Subcutaneous preadipocyte (primary cell): ENCODE measurements at places on chromosomes 4 and X. TPM values are rescaled to one million over a fixed set of nuclear protein-coding genes. Genes with fewer than 3 reads are reported as not detected.

MAGIX gene
- 0.73 and 0.98 TPM in 2 replicates for total RNA-seq

ATP8A1 gene
- total RNA-seq = 1.8 and 2.2 TPM in 2 replicates

KIF4A gene
- total RNA-seq = 11.0 and 17.8 TPM in 2 replicates

SEL1L3 gene
- total RNA-seq = 1.8 and 5.7 TPM in 2 replicates

KLB gene
- not detected in 2 replicates for total RNA-seq

P2RY4 gene
- under 0.01 and 0.39 TPM in 2 replicates for total RNA-seq

MAP9 gene
- total RNA-seq = 8.5 and 12.5 TPM in 2 replicates

TMEM35A gene
- total RNA-seq = 1.6 and 2.2 TPM in 2 replicates

NSG1 gene
- total RNA-seq = 0.20 TPM in 1 of 2 replicates, not detected in the other
